ENCODE measurements at places on chromosomes 5 and 9. TPM values are rescaled to one million over a fixed set of nuclear protein-coding genes. Genes with fewer than 3 reads are reported as not detected.

ZNF474 gene
- not detected for total RNA-seq

SLC25A2 gene
- 0.91 TPM for total RNA-seq

DNA sequence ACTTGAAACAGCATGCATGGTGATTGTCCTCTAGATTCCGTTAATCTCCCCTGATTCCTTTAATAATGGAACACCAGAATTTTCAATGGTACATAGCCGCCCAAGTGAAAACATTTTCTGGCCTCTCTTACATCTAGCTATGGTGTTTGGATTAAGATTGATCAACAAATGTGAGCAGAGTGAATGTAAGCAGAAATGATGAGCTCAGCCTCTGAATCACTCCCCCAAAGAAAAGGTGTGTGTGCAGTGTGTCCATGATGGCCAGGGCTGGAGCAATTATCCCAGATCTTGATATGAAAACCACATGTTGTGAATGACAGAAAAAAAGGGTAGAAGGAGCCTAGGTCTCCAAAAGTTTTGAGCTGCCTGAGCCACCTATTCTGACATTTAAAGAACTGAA is 55.3 kb downstream of the OR2K2 start:
- no peaks in the 10 kb centered on the region for H3K36me3 ChIP-seq
- no peaks in the 10 kb centered on the region for H3K4me1 ChIP-seq
- H3K27me3 ChIP-seq, result no peaks in the 10 kb centered on the region
- no peak for DNase-seq
- no peak overlapping the region for H3K27ac ChIP-seq

TAF11L5 gene
- not detected for total RNA-seq

DNA sequence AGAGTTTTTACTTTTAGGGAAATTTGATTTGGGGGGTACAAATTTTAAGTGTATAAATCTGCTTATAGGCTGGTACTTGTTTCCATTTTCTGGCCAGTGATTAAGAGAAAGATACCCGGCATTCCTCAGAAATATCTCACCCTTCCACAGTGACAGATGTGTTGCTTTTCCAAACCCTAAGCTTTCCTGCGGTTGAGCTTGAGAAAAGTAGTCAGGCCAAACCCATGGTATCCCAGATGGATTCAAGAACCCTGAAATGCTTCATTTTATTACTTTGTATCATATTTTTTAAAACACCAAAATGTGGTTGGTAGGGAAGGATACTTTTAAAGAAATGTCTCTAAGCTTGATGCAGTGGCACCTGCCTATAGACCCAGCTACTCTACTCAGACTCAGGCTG is 23.5 kb downstream of the SPTAN1 start:
- H3K36me3 ChIP-seq, result peaks cover 76% of the 10 kb centered on the region
- peaks cover 8% of the 10 kb centered on the region for H3K4me1 ChIP-seq
- no peak for DNase-seq
- no peak overlapping the region for H3K4me3 ChIP-seq

NPDC1 gene
- 20.7 TPM for total RNA-seq

RPL7A gene
- total RNA-seq, result 2,268 TPM

SPAAR gene
- total RNA-seq, result not detected

NFIB gene
- not detected for total RNA-seq

All from CD4-positive, alpha-beta memory T cell (primary cell).